ENCODE measurements at places on chromosomes 3 and 15. TPM values are rescaled to one million over a fixed set of nuclear protein-coding genes. Genes with fewer than 3 reads are reported as not detected.

DNA sequence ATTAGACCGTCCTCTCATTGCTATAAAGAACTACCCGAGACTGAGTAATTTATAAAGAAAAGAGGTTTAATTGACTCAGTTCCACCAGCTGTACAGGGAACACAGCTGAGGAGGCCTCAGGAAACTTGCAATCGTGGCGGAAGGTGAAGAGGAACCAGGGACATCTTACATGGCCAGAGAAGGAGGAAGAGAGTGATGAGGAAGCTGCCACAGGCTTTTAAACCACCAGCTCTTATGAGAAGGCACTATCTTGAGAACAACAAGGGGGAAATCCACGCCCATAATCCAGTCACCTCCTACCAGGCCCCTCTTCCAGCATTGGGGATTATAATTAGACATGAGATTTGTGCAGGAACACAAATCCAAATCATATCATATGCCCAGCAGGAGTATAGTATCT is 138.5 kb downstream of the ALCAM start:
- DNase-seq: no peak

DNA sequence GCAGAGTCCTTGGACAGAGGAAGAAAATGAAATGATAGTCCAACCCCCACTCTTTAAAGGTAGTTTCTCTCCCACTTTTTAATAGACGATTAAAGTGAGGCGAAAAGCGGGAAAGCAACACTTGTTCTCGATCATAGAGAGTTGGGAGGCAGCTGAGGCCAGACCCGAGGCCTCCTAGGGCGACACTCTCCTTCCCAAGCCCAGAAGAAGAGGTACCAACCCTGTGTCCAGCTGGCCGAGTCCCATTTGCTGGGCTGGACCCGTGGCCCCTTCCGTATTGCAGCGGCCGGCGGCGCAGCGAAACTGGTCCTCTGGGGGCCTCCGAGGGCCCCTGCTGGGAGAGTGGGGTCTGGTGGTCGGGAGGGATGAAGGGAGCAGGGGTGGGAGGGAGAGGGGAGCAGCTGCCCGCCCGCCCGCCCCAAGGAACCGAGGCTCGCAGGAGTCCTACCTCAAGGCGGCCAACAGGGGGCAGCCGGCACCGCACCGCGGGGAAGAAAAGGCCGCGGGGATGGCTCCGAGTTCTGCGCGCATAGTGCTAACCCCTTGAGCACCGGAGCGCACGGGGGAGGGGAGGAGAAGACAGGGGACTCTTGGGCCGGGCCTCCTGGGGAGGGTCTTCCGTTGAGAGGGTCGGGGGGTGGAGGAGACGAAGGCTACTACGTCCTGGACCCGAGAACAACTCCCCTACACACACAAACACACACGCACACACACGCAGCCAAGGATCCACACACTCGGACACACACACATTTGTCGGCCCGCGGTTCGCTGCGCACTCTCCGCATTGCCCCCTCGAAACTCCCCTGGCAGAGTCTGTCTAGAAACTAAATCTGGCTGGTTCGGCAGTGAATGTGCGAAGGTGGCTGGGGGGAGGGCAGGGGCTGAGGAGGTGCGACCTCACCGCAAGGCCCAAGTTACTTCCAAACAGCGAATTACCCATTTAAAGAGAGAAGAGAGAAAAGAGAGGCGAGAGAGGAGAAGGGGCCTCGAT is 2.0 kb downstream of the WNT5A start:
- DNase-seq: no peak

DNA sequence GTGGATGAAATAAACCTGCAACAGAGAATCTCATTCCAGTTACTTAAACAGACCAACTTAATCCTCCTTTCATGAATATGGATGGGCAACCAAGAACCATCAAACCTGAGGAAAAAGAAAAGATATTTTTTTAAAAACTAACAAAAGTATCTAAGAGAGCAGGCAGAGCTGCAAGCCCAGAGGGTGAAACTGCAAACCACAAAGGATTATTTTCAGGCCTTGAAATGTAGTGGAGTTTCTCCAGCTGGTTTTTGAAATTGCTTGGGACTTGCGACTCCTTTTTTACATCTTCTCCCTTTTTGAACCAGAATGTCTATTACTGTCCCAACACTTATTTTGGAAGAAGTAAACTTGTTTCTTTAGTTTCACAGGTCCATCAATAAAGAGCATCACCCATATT is 87.4 kb downstream of the STAG1 start:
- no peak for DNase-seq

DNA sequence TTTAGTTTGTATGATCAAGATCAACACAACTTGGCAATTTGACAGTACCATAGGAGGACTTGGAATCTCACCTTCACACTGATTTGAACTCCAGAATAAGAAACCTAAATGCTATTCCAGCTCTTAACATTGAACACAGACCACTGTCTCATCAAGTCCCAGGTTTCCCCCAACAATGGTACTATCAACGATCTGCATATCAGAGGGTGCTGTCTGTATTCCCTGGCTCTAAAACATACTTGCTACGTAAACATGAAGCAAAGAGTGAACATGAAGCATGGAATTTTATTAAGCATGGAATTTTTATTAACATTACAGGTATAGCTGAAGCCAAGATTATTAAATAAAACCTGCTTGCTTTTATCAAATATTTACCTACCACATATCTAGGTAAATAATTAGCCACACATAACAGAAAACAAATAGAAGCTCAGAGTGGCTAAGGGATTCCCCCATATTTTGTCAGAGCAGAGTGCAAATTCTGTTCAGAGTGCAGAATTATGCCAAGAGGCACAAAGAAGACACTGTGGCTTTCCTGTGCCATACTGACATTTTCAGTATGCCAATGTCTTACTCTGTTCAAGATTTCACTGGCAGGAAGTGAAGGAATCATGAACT is 22.2 kb upstream of the RIOX2 start:
- DNase-seq: no peak

DNA sequence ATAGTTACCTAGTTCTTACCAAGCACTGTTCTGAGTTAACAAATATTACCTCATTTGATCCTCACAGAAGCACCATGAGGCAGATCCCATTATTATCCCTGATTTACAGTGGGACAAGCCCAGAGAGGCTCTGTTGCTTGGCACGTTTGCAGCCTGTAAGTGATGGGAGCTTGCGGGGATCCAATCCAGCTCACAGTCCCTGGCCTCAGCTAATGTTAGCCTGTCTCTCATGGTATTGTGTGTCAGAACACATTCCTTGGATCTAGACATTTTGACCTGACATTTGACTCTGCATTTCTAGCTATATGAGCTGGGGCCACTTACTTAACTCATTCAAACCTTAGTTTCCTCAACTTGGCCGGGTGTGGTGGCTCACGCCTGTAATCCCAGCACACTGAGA is 246.9 kb upstream of the LRTM1 start:
- DNase-seq: no peak

DNA sequence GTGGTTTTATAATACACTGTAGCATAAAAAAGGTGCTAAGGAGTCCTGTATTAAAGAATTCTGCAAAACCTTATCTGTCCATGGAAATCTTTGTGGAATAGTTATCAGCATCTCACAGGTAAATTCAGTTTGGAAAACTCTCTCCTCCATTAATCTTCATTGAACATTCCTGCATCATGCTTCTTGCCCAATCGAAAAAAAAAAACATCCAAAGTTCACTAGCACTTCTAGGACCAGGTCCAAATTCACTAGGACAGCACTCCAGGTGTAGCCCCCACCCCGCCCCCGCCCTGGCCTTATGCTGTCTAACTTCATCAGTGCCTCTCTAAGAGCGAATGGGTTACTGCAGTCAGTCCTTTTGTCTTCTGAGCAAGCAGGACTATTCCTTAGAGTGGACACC is 138.6 kb downstream of the PLD1 start:
- DNase-seq: no peak

DNA sequence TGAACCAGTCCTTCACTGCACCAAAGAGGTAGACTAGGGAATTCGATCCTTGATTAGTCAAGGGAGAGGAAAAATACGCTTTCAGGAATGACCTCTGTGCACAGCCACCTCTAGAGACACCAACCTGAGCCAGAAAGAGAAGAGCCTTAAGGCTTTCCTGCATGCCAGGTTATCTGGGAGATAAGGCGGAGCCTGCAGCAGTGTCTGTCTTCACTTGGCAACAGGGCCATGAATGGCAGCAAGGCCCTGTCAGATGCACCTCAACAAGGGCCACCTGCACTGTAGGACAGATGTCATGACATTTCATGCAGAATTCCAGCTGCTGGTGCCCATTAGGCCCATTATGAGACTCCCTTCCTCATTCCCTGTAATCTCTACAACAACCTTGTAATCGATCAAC is 88.1 kb downstream of the MEX3B start:
- no peak for DNase-seq

DNA sequence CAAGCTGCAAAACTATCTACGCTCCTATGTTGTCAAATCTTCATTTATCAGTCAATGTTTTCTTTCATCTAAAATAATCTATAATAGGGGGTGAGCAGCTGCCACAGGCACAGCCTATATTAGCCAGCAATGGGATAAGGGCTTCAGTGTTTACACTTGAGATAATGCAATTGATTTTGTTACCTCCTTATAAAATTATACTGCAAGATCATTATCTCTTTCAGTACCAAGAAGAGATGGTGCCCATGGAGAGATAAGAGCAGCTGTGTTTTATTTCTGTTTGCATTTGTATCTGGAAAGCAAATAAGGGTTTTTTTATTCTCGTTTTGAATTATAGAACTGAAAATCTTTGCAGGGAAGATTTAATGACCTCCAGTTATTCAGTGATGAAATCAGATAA is 68.9 kb downstream of the PLD1 start:
- DNase-seq: no peak

DNA sequence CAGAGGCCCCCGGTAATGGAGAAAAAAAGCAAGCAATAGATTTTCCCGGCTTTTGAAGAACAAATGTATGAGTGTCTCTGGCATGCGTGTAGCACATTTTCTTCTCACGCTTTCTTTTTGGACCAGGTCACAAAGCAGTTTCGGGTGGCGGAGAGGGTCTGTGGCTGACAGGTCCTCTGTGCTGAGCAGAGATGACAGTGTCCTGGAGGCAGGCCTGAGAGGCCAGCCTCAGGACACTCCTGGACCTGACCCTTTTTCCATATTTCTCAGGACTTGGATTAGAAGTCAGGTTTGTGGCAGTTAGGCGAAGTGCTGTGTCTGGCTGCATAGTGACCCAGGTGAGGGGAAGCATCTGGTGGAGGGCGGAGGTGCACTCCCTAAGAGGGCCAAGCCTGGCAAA is 52.9 kb downstream of the KLF13 start:
- DNase-seq: no peak

- DNase-seq: no peak
Measured at GRCh38 chr3:99325402-99325801, 313.0 kb upstream of the COL8A1 start.

GRCh38 chr3:66021731-66022131 is 17.0 kb downstream of the MAGI1 start:
- DNase-seq: no peak

DNA sequence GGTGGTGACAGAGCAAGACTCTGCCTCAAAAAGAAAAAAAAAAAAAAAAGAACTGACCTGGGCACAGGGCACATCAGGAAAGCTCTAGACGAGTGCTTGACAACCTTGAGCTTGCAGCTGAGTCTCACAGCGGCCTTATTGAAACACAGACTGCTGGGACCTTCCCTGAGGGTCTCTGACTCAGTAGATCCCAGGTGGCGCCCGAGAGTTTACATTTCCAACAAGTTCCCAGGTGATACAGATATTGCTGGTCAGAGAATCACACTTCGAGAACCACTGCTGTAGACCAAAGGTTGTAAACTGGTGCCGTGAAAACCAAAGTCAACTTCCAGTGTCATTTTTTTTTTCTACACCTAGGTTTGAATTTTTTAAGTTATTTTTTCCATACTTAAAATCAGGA is 573.2 kb upstream of the MDFIC2 start:
- DNase-seq: no peak

DNA sequence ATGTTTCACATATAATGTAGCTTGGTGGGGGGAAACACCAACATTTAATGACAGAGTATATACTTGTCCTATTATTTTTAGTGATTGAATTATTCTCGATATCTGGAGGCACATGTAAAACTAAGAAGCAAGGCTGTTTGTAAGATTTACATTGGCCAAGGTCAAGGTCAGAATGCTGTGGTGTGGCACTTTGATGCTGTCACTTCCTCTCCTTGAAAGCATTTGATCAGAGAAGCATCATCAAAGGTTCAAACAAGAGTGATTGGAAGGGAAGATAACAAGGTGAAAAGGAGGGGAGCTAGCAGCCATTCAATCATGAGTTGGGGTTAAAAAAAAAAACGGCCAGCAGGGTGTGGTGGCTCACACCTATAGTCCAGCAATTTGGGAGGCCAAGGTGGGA is 26.4 kb downstream of the RTF1 start:
- no peak for DNase-seq

BUB1B gene
- 0.41 TPM for total RNA-seq

GRCh38 chr3:25423780-25424588 is 4.1 kb upstream of the RARB start:
- DNase-seq: no peak

DNA sequence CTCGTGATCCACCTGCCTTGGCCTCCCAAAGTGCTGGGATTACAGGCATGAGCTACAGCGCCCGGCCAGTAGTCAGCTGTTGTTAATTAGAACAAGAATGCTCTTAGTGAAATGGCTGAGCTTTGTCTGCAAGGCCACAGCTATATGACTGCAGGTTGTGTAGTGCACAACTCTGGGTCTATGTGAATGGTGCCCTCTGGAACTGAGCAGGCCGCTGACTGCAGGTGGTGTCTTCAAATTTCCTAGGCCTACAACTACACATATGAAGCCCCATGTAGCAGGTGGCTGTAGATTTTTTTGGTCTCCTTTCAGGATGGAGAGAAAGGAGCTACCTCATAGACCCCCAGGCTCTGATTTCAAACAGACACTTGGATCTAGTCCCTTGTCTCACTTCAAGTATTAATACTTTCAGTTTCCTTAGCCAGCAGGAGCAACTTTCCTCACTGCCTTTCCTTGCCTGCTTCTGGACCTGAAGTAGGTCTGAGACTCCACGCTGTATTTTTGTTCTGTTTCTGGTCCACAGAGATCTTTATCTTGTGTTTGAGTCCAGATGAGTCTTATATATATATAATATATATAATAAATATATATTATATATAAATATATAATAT is 86.9 kb downstream of the C3orf80 start:
- no peak for DNase-seq

- no peak for DNase-seq
Measured at GRCh38 chr3:188294823-188295487, 141.0 kb downstream of the LPP start.

- DNase-seq: no peak
Measured at GRCh38 chr15:48833526-48834239, 22.8 kb upstream of the CEP152 start.

- no peak for DNase-seq
Measured at GRCh38 chr3:153572165-153572564, 410.1 kb downstream of the RAP2B start.

CCR3 gene
- not detected for total RNA-seq

GRCh38 chr3:71128961-71129360 is 454.6 kb downstream of the FOXP1 start:
- no peak for DNase-seq

All from thoracic aorta (tissue), 2 donors.